Endodermal cell (in vitro differentiated cells): ENCODE measurements at places on chromosomes 4 and X.

- DNase-seq = peak; percentile 78
Measured at GRCh38 chr4:158094413-158095134, 78.3 kb downstream of the GASK1B start.

- no peak for DNase-seq
Measured at GRCh38 chrX:74363914-74364313, 57.4 kb upstream of the SLC16A2 start.

GRCh38 chr4:83114576-83114975, at the start of gene PLAC8:
Gene PLAC8 (minus strand): TSS chr4:83114729. CDS start chr4:83107921, 6,808 bp downstream.
- no peak for DNase-seq

GRCh38 chr4:56772134-56772533, 49.4 kb downstream of the SPINK2 start:
- no peak for DNase-seq

DNA sequence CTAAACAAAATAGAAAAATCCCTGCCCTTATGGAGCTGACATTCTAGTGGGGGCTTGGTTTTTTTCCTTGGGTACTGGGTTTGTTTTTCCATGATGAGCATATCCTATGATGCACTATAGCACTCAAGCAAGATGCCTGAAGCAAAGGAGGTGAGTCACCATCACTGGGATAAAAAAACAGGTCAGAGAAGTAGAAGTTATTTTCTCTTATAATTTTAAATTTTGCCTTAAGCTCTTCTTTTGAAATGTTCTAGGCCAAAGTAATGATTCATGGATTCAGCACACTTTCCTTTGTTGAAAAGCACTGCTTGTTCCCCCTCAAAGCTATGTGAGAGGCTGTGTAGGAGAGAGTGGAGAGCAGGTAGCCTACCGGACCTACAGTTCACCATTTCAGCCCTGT, 15.2 kb upstream of the CXCL2 start:
- no peak for DNase-seq

DNA sequence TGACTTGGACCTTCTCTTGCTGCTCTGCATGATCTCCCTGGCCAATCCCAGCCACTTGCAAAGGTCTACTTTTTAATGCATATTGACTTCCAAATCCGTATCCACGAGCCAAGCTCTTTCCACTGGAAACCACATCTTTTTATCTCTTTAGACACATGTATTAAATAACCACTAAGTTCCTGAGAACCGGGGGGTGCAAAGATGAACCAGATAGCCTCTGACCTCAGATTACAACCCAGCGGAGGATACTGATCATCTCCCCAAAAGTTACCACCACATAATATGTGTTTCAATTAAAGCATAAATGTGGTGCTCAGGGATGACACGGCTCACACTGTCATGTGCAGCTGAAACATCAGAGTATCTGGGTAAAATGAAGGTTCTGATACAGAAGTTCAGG, 40.4 kb upstream of the FAM9B start:
- no peak for DNase-seq

DNA sequence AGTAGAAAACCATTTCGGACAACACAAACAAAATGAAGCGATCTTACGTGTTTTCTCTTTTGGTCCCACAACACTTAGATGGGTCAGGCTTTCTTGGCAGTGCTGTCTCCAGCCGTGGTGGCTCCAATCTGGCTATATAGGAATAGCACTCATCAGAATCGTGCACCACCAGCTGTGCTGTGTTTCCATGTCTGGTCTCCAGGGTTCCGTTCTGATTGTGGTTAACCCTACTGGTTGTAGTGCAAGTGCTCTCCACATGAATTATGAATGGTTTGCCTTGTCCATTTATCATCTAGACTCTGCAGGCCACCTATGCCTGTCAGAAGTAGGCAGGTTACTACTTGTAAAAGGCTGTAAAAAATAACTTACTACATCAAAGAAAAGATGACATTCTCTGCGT, 536.3 kb downstream of the IQCM start:
- DNase-seq = no peak

- DNase-seq = no peak
Measured at GRCh38 chrX:8103655-8104054, 67.4 kb downstream of the VCX2 start.

DNA sequence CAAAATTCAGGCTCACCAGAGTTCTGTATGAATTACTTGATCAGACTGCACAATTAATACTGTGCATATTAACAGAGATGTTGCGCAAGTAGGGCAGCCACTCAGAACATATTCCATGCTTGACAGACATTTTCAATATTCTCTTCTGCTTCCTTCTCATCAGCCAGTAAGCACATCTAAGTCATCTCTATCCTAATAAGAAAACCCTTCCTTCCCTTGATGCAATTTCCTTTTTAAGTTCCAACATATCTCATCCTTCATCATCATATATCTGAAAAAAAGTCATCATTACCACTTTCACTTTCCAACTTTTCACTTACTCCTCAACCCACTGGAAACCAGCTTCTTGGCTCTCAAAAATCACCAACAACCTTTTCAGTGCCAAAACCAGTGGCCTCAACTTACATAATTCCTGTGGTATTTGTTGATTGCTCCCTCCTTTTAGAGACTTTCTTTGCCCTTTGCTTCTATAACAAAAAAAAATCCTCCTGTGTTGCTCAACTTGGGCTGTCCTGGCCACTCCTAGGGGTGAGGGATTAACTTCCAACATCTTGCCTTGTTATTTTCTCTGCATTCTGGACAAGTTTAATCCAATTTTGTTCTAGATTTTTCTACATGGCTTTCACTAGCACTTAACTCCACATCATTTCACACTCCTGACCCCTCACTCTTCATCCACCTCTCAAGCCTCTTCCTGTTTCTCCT, 14.1 kb downstream of the MBNL3 start:
- no peak for DNase-seq

DNA sequence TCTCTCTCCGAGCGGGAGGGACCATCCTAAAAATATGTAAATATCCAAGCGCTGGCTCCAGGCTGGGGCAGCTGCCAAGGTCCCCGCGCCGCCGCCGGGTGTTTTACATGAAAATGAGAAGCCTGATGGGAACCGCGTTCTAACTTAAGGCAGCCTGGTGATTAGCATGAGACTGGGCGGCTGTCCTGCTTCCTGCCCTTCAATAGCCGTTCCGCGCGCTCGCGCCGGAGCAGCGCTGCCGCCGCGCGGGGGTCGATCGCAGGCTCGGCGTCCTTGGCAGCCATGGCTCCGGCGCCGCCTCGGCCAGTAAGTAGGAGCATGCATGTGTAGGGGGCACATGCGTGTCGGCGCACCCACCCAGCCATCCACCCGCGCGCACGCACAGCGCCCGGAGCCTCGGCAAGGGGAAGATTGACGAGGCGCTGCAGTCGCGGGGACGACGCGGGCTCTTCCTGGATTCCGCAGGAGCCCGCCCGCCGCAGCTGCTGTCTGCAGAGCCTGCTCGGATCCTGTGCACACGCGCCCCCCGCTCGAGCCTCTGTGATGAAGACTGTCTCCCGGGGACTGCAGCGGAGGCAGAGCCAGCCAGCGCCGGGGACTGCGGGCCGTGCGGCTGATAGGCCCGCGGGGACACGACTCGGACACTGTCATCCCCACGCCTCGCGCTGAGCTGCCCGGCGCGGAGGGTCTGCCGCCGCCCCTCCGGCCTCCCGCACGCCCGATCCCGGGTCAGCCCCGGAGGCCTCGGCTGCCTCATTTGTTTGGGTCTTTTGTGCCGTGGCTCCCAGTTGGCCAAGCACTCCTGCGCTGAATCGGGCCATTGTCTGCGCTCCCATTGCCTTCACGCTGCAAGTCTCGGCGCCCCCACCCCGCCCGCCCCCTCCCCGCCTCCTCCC, 734 bp downstream of the STOX2 start:
- peak; percentile 94 for DNase-seq

GRCh38 chr4:93183576-93183975, 645.0 kb upstream of the ATOH1 start:
- no peak for DNase-seq

GRCh38 chr4:7107166-7107905, 39.5 kb upstream of the GRPEL1 start:
- no peak for DNase-seq

GRCh38 chrX:53447441-53447840, 13.3 kb upstream of the HSD17B10 start:
- no peak for DNase-seq

DNA sequence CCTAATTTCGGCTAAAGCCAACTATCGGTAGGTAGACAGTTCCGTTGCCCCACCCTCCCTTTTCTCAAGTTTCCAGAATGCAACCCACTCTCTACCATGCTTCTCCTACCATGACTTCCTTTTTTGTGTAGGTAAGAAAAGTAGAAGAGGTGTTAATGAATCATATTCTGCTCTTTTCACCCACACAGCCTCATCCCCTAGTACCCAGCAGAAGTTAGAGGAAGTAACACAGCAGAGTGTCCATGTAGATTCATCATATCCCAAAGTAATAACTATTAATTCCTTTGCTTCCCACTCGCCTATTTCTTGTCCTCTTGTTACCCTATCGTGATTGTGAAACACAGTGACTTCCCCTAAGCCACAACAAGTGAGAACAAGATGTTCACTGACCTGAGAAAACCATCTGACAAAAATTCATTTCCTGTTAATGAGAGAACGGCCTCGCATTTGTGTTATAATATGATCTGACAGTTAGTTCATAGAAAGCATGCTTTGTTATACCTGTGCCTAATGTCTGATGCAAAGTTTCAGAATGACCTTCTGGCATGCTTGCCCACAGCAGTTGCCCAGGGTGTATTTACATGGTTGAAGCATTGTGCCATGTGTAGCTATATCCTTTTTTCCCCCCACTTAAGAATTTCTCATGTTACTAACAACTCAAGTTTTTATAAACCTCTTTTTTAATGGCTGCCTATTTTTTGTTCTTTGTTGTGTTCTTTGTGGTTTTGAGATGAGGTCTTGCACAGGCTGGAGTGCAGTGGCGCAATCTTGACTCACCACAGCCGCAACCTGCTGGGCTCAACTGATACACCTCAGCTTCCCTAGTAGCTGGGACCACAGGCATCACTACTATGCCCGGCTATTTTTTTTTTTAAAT, 185.6 kb downstream of the RAP1GDS1 start:
- DNase-seq = no peak

GRCh38 chrX:39764441-39764914, 333.3 kb downstream of the BCOR start:
- peak; percentile 69 for DNase-seq

DNA sequence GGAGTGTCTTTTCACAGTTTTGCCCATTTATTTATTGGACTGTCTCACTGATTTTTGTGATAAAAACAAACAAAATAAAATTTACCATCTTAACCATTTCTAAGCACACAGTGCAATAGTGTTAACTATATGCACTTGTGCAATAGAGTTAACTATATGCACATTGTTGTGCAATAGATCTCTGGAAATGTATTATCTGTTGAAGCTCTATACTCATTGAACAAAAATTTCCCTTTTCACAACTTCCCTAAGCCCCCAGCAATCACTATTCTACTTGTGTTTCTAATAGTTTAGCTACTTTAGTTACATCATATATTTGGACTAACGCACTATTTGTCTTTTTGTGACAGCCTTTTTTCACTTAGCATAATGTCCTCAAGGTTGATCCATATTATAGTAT, 59.7 kb upstream of the BEX4 start:
- DNase-seq = no peak

- no peak for DNase-seq
Measured at GRCh38 chr4:52372747-52373146, 286.4 kb downstream of the USP46 start.

- DNase-seq = peak; percentile 87
Measured at GRCh38 chrX:3713225-3713936, at the start of gene PRKX. Gene PRKX (minus strand): TSS chrX:3713649. CDS start chrX:3713253, 396 bp downstream.

DNA sequence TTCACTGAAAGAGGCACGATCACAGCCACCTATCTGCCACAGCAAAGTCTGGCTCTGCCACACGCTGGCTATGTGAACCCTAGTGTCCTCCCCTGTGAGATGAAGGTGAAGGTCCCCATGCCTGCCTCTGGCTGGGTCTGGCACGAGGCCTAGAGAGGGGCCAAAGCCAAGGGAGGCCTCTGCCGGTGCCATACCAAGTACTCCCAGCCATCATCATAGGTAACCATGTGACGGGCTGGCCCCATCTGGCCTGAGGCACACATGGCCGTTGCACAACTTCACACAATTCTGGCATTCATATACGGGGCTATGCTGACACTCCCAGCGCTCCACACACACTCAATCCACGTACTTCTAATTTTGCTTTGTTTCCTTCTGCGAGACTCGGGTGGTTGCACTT, 15.3 kb downstream of the NOP14 start:
- no peak for DNase-seq

DNA sequence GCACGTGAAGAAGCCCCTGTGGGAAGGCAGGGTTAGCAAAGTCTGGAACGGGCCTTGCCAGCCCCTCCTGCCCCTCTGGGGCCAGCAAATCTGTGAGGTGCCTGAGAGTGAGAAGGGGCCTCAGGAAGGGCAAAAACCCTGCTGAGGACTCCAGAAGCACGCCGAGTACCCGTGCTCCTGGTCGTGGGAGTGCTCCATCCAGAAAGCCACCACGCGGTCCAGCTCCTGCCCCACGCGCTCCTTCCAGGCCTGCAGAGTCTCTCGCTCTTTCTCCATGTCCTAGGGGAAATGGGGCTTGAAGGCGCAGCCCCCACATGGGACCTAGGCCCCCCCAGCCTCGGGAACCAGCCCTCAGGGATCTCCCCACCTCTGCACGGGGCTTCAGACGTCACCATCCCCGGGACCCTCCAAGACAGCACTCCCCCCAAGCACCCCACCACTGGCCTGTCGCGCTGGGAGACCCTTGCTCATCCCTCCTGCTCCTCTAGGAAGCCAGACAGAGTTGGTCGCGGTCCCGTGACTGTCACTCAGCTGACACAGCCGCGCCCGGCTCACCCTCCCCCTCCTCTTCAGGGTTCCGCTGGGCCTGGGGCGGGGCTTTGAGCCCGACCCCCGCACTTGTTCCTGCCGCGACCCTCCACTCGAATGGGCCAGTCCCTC, at the start of gene RENBP:
Gene RENBP, minus strand, starts transcription at position 504 of the 660 bp plus-strand sequence. Its CDS starts 33 bp downstream, at position 471.
- peak; percentile 86 for DNase-seq

DNA sequence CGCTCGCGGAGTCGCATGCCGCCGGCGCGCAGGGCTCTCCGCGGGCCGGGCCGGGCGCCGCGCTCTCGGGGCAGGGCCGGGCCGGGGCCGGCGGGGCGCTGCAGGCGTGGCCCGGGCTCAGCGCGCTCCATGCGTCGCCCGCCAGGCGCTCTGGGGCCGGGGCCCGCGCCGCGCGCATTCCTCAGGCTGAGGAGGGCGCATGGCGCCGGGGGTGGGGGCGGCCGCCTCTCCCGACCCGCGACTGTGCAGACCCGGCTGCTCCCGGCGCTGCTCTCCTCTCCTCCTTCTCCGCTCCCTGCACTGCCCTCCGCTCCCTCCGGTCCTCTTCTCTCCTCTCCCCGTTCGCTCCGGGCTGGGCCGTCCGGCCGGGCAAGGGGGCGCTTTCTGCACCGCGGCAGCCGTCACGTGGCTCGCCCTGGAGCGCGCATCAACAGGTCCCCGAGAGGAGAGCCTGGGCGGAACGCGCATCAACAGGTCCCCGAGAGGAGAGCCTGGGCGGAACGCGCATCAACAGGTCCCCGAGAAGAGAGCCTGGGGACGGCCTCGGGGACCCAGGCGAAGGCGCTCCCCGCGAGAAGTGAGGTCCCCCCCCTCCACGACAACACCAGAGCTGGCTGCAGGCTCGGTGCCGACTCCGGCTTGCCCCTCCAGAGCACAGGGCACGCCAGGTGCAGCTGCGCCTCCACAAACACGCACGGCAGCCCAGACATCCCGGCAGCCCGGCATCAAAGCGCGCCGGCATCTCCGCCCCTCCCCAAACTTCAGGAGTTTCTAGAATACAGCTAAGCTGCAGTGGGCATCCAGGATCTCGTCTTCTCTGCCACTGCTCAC, 12.9 kb downstream of the PPP2R3B start:
- peak; percentile 85 for DNase-seq

GRCh38 chr4:72786401-72786990, 217.5 kb upstream of the ADAMTS3 start:
- no peak for DNase-seq

GRCh38 chrX:13179100-13179499, 134.7 kb upstream of the FAM9C start:
- DNase-seq = no peak
